Naive B cell (primary cell): ENCODE measurements at places on chromosomes 5 and 9. TPM values are rescaled to one million over a fixed set of nuclear protein-coding genes. Genes with fewer than 3 reads are reported as not detected.

Gene FAM174A
- 6.9 TPM for polyA plus RNA-seq

Gene SAXO1
- not detected for polyA plus RNA-seq

Gene TRIM36
- polyA plus RNA-seq, result not detected

Gene IFNB1
- not detected for polyA plus RNA-seq

Gene SPINK4
- not detected for polyA plus RNA-seq

Gene ZNF300
- 3.9 TPM for polyA plus RNA-seq

Gene SWI5
- 33.7 TPM for polyA plus RNA-seq

Gene SPATA31A3
- polyA plus RNA-seq, result not detected

DNA sequence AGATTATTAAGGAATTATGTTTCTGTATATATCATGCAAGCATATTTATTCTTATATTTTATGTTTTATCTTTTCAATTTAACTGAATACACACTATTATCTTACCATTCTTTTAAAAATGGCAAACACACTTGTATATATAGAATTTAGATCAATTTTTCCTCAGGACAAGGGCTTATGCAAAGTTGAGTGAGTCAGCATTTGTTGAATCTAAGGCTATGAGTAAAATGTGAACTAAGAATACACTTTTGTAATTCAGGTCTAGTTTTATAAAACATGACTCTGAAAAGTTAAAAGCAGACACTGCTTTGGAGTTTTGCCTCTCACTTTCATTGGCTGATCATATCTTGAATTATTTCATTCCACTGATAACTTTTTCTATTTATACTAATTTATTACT is 127.8 kb downstream of the FOCAD start:
- no peaks in the 10 kb centered on the region for H3K36me3 ChIP-seq
- H3K4me3 ChIP-seq, result no peak overlapping the region

DNA sequence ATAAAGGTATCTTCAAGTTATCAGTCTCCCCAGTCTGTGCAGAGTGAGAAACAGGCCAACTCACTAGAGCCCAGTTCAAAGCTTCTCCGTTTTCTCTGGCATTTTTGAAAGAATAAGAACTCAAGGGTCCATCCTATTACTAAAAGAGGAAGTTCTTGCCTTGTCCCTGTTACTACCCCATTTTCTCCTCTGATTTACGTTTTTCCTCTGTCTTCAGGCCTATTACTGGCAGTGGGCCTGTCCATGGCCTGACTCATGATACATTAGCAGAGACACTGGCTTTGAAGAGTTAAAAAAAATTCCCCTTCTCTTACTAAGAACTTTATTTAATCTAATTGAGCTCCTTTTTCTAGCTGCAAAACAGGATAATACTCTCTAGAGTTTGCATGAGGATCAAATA is 624.0 kb upstream of the KLF4 start:
- H3K36me3 ChIP-seq, result no peaks in the 10 kb centered on the region
- no peak for DNase-seq
- no peak overlapping the region for H3K27ac ChIP-seq
- peaks cover 3% of the 10 kb centered on the region for H3K4me1 ChIP-seq

GRCh38 chr9:95907794-95908193 is 32.3 kb downstream of the ERCC6L2 start:
- no peak overlapping the region for H3K27ac ChIP-seq
- H3K4me1 ChIP-seq, result no peaks in the 10 kb centered on the region
- H3K36me3 ChIP-seq, result peaks cover 5% of the 10 kb centered on the region
- no peak overlapping the region for H3K4me3 ChIP-seq
- no peak for DNase-seq
- H3K27me3 ChIP-seq, result no peaks in the 10 kb centered on the region

- no peak for DNase-seq
Observed at GRCh38 chr9:78026947-78027346, 4.7 kb downstream of the GNAQ start.

GRCh38 chr5:152462021-152462721 is 57.1 kb upstream of the NMUR2 start:
- no peak for DNase-seq
- H3K36me3 ChIP-seq, result no peaks in the 10 kb centered on the region
- H3K27me3 ChIP-seq, result peaks cover 9% of the 10 kb centered on the region
- no peak overlapping the region for H3K27ac ChIP-seq

DNA sequence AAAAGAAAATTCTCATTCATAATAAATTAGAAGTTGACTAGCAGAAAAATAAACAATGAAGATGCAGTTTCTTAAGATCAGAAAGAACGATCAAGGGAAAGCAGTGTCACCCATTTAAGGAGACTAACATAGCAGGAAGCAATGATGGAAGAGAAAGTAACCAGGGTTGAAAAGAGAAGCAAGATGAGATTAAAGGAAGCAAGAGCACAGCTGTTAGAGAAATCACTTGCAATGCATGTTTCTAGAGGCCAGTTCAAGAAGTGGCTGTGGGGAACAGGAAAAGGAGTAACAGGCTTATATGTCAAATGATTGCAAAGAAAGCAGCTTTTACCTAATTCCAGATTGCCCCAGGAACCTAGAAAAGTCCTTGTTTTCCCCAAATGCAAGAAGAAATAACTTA is 46.8 kb upstream of the SLC1A1 start:
- H3K4me1 ChIP-seq, result no peaks in the 10 kb centered on the region
- peaks cover 5% of the 10 kb centered on the region for H3K36me3 ChIP-seq
- no peak overlapping the region for H3K4me3 ChIP-seq
- H3K27me3 ChIP-seq, result peaks cover 10% of the 10 kb centered on the region
- no peak overlapping the region for H3K27ac ChIP-seq

- H3K4me3 ChIP-seq, result no peak overlapping the region
- no peaks in the 10 kb centered on the region for H3K4me1 ChIP-seq
- no peaks in the 10 kb centered on the region for H3K36me3 ChIP-seq
- no peak for DNase-seq
- H3K27me3 ChIP-seq, result no peaks in the 10 kb centered on the region
- no peak overlapping the region for H3K27ac ChIP-seq
Observed at GRCh38 chr5:27396998-27397397, 358.6 kb upstream of the CDH9 start.

GRCh38 chr5:13745508-13745907 is 199.0 kb downstream of the DNAH5 start:
- no peaks in the 10 kb centered on the region for H3K4me1 ChIP-seq
- no peaks in the 10 kb centered on the region for H3K27me3 ChIP-seq
- no peaks in the 10 kb centered on the region for H3K36me3 ChIP-seq
- no peak overlapping the region for H3K27ac ChIP-seq
- no peak for DNase-seq
- no peak overlapping the region for H3K4me3 ChIP-seq

DNA sequence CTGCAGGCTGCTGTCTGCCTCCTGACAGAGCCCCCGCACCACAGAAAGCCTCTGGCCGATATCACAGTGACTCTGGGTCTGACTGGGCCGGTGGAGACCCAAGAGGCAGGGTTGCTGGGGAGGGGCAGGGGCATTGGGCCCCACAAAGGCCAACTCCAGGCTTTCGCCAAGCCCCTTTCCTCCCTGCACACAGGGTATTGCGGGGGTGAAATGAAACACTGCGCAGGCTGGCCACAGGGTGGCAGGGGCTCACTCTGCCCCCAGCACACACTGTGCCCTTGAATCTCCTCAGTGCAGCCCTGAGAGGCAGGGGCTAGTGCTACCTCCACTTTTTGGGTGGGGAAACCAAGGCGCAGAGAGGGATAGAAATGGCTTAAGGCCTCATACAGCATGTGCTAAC is 44.6 kb downstream of the BARX1 start:
- H3K4me1 ChIP-seq, result peaks cover 6% of the 10 kb centered on the region
- no peaks in the 10 kb centered on the region for H3K36me3 ChIP-seq
- no peak for DNase-seq
- peaks cover 52% of the 10 kb centered on the region for H3K27me3 ChIP-seq
- H3K27ac ChIP-seq, result no peak overlapping the region

DNA sequence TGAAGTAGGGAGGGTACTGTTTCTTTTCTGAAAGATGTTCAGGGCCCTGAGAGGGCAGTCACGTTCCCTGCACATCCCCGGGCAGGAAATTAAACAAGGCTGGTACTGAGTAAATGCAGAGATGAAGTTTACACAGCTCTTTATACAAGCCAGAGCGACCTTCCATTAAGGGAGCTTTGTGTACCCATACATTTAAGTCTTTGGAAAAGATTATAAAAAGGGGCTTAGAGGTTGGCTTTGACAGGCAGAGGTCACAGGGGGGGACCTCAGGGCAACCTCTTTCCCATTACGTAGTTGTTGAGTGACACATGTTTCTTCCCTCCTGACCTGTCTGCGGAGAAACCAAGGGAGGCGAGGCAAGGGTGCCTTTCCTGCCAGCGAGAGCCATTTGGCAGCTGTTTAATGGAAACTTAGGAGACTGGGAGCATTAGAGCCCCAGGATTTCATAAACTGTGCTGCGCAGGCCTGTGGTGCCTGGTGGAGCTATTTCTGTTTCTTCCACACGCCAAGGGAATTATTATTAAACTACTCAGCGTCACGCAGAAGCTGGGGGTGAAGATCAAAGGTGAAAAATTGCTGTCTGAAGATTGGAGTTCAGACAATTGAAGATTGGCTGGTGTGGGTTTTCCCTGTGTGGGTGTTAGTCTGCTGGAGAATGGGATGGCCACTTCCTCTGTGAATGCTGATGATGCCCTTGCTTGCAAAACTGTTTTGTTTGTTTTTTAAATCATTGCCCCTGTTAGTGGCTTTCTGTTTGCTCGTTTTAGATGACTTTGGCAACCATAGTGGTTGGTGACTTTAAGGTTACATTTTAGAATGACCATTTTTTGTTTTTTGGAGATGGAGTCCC is 3.2 kb upstream of the SMIM32 start:
- no peak overlapping the region for H3K4me3 ChIP-seq
- peaks cover 8% of the 10 kb centered on the region for H3K4me1 ChIP-seq
- peaks cover 28% of the 10 kb centered on the region for H3K27me3 ChIP-seq
- no peak for DNase-seq
- H3K27ac ChIP-seq, result peak overlapping the region; percentile 62

GRCh38 chr5:14492331-14492964 is 89.1 kb upstream of the OTULINL start:
- no peak for DNase-seq
- H3K27ac ChIP-seq, result peak overlapping the region; percentile 68
- no peaks in the 10 kb centered on the region for H3K27me3 ChIP-seq
- no peaks in the 10 kb centered on the region for H3K4me1 ChIP-seq
- H3K36me3 ChIP-seq, result peaks cover 28% of the 10 kb centered on the region

GRCh38 chr5:30100148-30100713 is 1093.3 kb upstream of the CDH6 start:
- no peak for DNase-seq
- H3K36me3 ChIP-seq, result no peaks in the 10 kb centered on the region
- H3K4me3 ChIP-seq, result no peak overlapping the region
- no peaks in the 10 kb centered on the region for H3K4me1 ChIP-seq
- no peak overlapping the region for H3K27ac ChIP-seq

DNA sequence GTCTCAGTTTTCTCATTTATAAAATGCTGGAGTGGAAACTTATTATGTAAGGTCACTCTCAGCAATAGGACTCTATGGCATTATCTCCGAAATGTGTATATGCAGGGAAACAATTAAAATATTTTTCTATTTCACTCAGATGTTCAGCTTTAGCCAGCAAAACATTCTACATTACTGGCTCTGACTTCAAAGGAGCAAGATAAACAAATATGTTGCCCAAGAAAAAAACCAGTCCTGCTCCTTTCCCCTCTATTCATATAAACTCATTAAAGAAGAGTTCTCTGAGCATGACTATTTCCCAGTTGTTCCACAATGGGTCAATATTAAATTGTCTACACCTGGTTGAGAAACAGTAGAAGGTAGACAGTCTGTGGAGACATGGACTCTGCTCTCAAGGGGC is 155.0 kb downstream of the NPR3 start:
- no peaks in the 10 kb centered on the region for H3K36me3 ChIP-seq
- H3K27ac ChIP-seq, result no peak overlapping the region
- no peak overlapping the region for H3K4me3 ChIP-seq
- H3K4me1 ChIP-seq, result no peaks in the 10 kb centered on the region
- no peak for DNase-seq
- H3K27me3 ChIP-seq, result no peaks in the 10 kb centered on the region

- no peak for DNase-seq
- H3K4me3 ChIP-seq, result no peak overlapping the region
- H3K36me3 ChIP-seq, result no peaks in the 10 kb centered on the region
- peaks cover 6% of the 10 kb centered on the region for H3K4me1 ChIP-seq
- H3K27ac ChIP-seq, result no peak overlapping the region
Observed at GRCh38 chr9:136331556-136332481, 4.5 kb downstream of the GPSM1 start.

GRCh38 chr5:138216799-138217198 is 3.7 kb upstream of the CDC23 start:
- peaks cover 5% of the 10 kb centered on the region for H3K36me3 ChIP-seq
- peaks cover 13% of the 10 kb centered on the region for H3K4me1 ChIP-seq
- no peak overlapping the region for H3K4me3 ChIP-seq
- no peak for DNase-seq

- DNase-seq, result no peak
- H3K4me3 ChIP-seq, result no peak overlapping the region
- no peaks in the 10 kb centered on the region for H3K4me1 ChIP-seq
- H3K27me3 ChIP-seq, result no peaks in the 10 kb centered on the region
- no peak overlapping the region for H3K27ac ChIP-seq
Observed at GRCh38 chr5:34412736-34413135, 243.4 kb upstream of the RAI14 start.

DNA sequence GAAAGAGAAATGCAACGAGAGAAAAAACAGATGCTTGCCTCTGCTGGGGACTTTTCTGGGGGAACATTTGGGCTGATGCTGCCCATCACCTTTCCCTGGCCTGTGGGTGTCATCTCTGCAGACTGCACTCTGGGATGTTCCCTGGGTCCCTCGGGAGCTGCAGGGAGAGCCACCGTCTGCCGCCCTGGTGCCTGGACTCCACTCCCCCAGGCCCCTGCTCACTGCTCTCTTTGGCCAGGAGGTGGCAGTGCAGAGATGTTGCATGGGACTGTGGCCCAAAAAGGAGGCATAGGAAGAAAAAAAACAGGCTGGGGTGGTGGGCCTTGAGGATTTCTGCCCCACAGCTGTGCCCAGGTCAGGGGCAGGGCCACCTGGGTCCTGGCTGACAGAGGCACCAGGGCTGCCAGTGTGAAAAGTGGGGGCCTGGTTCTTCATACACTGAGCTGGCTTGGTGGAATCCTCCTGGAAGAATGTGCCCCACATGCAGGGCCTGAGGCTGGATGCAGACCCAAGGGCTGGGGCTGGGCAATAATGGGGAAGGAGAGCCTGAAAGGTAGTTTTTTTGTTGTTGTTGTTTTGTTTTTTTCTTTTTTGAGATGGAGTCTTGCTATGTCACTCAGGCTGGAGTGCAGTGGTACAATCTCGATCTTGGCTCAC is 353.6 kb downstream of the SLIT3 start:
- H3K4me1 ChIP-seq, result no peaks in the 10 kb centered on the region
- no peak overlapping the region for H3K27ac ChIP-seq
- no peak for DNase-seq
- H3K27me3 ChIP-seq, result peaks cover 11% of the 10 kb centered on the region
